D721Med (cell line): ENCODE measurements at places on chromosomes 12 and 14.

DNA sequence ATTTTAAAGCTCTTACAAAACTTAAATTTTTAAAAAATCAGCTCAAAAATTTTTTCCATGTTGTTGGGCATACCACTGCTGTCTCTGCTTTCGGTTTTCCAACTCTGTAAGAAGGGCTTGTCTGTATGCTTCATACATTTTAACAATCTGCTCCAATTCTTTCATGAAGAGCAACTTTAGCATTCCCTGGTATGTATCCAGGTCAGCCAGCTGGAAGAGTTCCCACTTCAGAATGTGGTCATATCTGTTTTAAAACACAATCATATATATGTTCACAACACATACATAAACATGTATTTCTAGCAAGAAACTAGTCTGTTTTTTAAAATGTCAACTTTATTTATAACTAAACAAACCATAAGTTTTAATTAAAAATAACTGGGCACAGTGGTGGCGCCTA lies 33.0 kb downstream of the SAV1 start:
- DNase-seq, result no peak

DNA sequence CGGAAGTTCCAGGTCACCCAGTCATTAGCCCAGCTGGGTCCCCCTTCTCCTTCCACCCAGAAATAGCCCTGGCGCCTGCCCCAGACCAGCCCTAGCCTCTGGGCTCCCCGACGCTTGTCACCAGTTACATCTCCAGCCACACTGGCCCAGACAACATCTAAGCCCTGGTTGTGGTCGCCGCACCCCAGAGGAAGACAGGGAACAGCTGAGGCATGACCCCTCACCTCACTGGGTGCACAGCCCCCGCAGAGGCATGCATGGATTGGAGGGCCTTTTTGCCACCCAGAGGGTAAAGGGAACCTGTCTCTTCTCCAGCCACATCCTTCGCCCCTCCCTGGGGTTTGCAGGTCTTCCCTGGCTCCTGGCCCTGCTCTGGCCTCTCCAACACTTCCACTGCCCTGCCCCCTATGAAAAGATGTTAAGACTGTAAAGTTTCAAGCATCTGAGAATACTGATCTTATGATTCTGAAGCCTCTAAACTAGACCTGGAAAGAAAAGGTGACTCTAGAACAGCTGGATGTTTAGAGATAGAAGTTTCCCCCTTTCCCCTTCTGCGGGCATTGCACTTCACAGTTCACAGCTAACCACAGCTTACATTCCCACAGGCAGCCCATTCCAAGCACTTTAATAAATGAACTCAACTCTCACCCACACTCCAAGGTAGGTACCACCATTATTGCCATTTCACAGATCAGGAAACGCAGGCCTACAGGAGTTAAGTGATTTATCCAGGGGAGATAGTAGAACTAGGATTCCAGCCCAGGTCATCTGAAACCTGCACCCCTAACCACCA lies 14.7 kb downstream of the TMEM119 start:
- no peak for DNase-seq

DNA sequence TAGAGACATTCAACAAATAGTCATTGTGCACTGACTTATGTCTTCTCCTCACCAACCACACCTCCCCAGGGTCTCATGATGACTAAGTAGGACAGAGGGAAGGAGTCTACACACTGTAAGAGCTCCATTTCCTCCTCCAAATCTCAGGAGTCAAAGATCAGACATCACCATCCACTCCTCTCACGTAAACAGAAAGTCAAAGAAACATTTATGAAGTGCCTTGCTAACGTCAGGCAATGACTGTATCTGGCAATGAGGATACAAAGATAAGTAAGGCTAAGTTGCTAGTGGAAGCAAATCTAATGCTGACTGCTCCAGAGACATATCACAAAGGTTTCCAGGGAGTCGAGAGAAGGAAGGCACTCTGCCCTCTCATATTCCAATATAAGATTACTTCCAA lies 88.9 kb downstream of the SLC2A13 start:
- no peak for DNase-seq

DNA sequence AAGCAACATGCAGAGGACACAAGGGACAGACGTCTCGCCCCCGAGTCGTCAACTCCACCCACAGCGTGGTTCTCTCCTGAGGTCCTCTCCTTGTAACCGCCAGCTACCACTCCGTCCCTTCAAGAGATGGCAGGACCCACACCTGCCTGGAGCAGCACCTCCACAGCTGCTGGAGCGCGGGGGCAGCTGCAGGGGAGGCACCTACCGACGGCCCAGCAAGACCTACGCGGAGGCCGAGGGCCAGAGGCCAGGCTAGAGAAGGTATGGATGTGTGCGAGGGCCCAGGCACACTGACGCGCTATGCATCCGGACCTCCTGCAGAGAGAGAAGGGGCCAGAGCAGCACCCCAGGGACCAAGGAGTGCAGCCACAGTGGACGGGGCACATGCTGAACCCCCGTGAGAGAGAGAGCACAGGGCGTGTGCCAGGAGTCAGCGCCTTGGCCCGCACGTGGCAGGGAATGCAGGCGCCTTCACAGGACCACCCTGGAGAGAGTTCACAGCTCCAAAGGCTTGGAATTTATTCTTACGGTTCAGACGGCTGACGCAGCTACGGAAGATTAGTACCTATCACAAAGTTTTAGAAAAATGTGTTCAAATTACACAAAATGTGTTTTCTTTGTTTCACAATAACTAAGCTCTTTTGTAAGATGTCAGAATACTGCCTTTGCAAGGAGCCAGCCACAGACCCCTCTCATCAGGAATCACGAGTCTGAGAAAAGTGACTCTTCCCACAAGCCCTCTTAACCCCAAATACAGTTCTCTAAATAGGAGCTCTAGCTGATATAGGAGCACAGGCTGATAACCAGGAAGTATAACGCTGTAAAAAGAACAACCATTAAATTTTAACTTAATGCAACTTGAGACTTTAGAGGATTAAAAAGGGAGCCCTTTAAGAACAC lies 36.8 kb downstream of the CDC42BPB start:
- DNase-seq, result no peak

- DNase-seq, result no peak
These were observed 85.3 kb downstream of the DAAM1 start for GRCh38 chr14:59273737-59274136.

- no peak for DNase-seq
These were observed 114.0 kb downstream of the GALC start for GRCh38 chr14:87878959-87879358.

GRCh38 chr14:100223332-100224201 lies 15.4 kb upstream of the YY1 start:
- no peak for DNase-seq

DNA sequence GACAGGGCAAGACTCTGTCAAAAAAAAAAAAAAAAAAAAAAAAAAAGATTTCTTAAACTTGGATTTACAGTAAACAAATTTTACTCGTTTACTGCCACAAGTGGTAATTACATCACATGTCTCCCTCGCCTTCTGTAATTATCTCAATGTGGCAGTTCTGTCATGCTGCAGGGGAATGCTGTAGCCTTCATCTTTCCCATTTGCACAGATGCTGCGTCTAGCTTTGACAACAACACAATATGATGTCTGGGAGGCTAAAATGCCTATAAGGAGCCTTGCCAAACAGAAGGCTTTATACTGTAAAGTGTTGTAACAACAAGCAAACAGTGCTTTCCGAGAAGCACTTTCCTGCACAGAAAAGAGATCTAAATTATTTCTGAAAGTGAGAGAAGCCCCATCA lies 48.7 kb downstream of the ESR2 start:
- no peak for DNase-seq

DNA sequence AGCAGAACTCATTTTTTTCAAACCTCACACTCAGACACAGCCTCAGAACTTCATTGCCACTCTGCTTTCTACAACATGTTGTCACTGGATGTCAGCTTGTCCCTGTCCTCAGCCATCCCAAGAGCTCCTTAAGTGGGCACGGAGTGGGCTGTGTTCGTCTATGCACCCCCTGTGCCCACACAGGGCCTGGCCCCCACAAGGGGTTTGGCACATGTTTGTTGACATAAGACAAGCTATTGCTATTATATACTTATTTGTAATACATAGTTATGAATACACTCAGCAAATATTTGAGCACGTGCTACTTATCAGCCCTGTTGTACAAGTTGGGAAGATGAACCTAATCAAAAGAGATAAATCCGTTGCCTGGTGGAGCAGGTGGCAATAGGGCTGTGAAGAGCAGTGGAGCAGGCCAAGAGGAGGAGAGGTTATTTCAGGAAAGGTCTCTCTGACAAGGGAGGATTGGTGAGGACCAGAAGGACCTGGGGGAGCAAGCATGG lies 4.3 kb upstream of the BDKRB1 start:
- no peak for DNase-seq

GRCh38 chr14:62629176-62629725 lies 416.0 kb downstream of the KCNH5 start:
- no peak for DNase-seq

- DNase-seq, result no peak
These were observed 16.1 kb upstream of the EIF4B start for GRCh38 chr12:52990206-52990605.

DNA sequence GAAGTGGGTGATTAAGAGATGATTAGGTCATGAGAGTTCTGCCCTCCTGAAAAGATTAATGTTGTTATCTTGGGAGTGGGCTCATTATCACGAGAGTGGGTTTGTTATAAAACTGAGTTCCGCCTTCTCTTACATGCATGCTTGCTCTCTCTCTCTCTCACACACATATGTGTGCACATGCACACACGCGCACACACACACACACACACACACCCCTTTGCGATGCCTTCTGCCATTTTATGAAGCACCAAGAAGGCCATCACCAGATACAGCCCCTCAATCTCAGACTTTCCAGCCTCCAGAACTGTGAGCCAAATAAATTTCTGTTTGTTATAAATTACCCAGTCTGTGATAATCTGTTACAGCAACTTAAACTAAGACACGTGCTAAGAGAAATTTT lies 5.7 kb upstream of the SLC41A2 start:
- DNase-seq, result no peak

DNA sequence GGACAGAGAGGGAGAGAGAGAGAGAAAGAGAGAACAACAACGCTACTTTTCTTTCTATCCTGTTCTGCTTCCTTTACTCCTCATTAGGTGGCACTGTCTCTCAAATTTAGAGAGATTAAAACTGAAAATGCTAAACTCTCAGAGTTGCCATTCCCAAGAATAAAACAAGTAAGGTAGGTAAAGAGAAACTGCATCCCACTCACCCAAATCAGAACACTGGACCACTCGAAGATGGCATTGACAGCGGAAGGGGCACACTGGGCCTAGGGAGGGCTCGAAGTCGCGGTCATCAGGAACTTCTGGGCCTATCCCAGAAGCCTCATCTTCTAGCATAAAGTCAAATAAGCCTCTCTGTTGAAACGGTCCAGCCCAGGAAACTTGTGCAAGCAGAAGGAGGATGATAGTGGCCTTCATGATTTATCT lies 4.5 kb downstream of the DCN start:
- DNase-seq, result no peak

DNA sequence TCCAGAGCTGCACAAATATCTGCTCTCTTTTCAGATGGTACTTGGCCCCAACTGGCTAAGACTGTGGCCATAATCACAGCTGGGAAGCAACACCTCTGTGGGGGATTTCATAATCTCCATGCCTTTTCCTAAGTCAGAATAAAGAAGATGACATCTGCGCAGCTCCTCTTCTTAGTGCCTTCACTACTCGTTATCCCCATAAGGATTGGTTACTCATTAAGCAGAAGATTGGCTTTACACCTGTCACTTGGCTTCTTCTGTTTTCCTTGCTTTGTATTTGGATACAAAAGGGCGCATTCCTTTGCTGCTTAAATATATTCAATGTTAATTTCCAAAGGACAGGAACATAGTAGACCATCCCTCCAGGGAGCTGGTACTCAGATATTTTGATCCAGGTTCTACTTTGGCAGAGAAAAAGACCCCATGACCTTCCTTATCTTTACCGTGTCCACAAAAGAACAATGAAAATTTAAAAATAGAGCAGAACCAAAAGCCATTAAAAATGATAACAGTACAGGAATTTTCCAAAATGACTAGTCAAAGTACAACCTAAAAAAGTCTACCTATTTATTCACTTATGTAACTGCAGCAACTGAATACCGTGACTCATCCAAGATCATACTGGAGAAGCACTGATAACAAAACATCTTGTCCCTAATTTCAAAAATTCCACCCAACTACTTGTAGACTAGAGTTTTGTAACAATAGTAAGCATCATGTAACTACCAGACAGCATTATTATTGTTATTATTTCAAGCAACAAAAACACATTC lies 352.3 kb upstream of the TMPO start:
- no peak for DNase-seq

GRCh38 chr12:124595444-124595843 lies 28.0 kb upstream of the NCOR2 start:
- no peak for DNase-seq

DNA sequence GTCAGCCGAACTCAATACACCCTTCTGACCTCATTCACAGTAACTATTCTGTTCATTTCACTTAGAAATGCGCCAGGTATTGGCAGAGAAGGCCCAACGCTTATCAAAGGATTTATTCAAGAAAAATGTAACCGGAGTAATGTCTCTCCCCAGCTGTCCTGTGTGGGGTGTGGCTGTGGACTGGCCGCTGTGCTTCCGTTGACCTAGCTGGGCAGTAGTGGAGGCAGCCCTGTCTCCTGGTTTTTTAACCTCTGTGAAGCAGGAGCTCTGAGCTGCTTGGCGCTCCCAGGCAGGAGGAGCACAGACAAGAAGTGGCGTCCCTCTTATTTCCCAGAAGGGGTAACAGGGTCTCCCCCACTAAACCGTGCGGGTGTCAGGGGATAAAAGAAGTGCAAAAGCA lies 85.2 kb downstream of the ESR2 start:
- no peak for DNase-seq

DNA sequence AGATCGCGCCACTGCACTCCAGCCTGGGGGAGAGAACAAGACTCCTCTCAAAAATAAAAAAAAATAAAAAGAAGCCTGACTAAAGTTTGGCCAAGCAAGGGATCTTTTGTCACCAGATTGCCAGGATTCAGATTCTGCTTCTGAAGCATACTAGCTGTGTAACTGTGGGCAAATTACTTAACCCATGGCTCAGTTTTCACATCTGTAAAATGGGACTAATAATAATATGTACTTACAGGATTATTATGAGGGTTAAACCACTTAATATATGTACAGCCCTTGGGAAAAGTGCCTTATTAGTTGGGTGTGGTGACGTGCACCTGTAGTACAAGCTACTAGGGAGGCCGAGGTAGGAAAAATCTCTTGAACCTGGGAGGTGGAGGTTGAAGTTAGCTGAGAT lies 21.7 kb upstream of the YAF2 start:
- no peak for DNase-seq

- no peak for DNase-seq
These were observed 518.1 kb downstream of the TRHDE start for GRCh38 chr12:72790273-72790672.

DNA sequence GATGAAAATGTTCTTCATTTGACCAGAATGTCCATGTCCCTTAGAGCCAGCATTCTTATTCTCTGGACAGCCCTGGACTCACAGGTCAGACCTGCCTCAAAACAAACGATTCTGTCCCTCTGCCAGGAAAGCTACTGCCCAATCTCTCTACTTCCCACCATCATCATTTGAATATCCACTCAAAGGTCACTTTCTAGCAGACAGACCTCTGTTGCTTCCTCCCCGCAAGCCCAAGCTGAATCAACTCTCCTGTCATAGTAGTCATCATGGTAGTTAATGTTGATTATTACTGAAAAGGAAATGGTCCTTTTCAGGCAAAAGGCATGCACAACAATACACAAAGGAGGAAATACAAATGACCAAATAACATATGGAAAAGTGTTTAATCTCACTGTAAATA lies 39.6 kb upstream of the CPM start:
- no peak for DNase-seq
